ENCODE measurements at places on chromosomes 11 and 22. TPM values are rescaled to one million over a fixed set of nuclear protein-coding genes. Genes with fewer than 3 reads are reported as not detected.

Gene BTG4
- total RNA-seq: not detected

Gene SLC17A6
- not detected for total RNA-seq

Gene PIM3
- 24.2 TPM for total RNA-seq

Gene VWA5A
- 25.5 TPM for total RNA-seq

Gene LDHAL6A
- total RNA-seq: not detected

Gene ZNF143
- total RNA-seq: 26.2 TPM

Gene RBMXL2
- not detected for total RNA-seq

Gene TRIM29
- 0.94 TPM for total RNA-seq

Gene CDPF1
- total RNA-seq: 11.7 TPM

Gene MYRF
- total RNA-seq: 0.16 TPM

Gene GDPD4
- total RNA-seq: not detected

Gene FSHB
- not detected for total RNA-seq

Gene ZNF280A
- total RNA-seq: not detected

Gene OOSP4A
- not detected for total RNA-seq

Gene KRTAP5-8
- total RNA-seq: not detected

Gene SCGB1C1
- not detected for total RNA-seq

Gene MMP1
- total RNA-seq: 3.1 TPM

Gene IRAG1
- total RNA-seq: 6.8 TPM

Gene MFRP
- total RNA-seq: not detected

Measured in bronchial smooth muscle cell (primary cell).